ENCODE measurements at places on chromosomes 6 and 20.

- no peak for DNase-seq
These were observed 15.1 kb upstream of the HCK start for GRCh38 chr20:32036716-32037485.

DNA sequence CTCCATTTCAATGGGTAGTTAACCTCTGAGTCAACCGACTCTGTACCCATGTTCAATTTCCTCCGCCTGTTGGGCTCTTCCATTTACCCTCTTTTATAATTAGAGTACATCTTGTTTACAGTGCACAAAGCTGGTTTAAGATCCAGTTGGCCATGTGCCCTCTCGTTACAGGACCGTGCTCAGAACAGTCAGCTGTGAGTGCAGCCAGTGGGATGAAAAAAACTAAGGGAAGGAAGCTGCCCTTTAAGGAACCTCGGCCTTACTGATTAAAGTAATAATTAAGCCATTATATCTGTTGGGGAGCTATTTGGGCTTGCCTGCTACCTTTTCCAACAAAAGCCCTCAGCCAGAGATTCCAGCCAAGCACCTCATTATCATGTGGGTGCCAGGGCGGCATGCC is 68.8 kb downstream of the TMEM170B start:
- no peak for DNase-seq

DNA sequence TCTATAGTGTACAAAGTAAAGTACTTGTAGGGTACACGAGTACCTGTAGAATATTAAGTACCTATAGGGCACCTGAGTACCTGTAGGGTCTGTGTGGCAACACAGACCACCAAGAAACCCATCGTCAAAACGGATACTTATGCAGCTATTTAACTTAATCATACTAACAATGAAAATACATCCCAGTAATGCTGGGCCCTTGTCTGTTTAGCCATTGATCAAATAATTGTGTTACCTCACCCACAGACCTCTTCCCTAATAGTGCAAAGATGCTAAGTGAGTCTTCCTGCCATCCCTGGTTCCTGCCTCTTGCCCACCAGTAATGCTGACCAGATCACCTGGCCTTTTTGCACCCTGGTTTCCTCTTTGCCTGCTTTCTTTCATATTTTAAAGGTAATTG is 7.5 kb upstream of the COL10A1 start:
- DNase-seq: no peak

GRCh38 chr6:52566201-52566600 is 10.7 kb downstream of the TRAM2 start:
- DNase-seq: no peak

DNA sequence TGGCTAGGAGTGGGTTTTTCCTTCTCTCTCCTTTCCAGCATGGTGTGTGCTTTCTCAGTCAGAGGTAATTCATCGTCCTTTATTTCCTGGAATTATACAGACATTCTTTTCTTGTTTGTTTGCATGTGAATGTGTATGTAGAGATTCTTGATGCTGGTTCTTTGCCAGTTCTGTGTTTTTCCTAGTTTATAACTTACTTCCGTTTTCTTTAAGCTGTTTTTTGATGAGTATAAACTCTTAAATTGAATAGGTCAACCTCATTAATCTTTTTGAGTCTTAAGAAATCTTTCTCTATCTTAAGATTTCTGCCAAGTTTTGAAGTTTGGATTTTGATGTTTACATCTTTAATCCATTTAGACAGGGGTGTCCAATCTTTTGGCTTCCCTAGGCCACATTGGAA is 38.7 kb downstream of the IGF2R start:
- no peak for DNase-seq

DNA sequence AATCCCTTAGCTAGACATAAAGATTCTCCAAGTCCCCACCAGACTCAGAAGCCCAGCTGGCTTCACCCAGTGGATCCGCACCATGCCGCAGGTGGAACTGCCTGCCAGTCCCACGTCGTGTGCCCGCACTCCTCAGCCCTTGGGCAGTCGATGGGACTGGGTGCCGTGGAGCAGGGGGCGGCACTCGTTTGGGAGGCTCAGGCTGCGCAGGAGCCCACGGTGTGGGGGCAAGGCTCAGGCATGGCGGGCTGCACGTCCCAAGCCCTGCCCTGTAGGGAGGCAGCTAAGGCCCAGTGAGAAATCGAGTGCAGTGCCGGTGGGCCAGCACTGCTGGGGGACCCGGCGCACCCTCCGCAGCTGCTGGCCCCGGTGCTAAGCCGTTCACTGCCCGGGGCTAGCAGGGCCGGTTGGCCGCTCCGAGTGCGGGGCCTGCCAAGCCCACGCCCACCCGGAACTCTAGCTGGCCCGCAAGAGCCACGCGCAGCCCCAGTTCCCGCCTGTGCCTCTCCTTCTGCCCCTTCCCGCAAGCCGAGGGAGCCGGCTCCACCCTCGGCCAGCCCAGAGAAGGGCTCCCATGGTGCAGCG is 95.9 kb upstream of the DTNBP1 start:
- DNase-seq: no peak

- DNase-seq: no peak
These were observed 37.6 kb downstream of the LAMP5 start for GRCh38 chr20:9551808-9552550.

DNA sequence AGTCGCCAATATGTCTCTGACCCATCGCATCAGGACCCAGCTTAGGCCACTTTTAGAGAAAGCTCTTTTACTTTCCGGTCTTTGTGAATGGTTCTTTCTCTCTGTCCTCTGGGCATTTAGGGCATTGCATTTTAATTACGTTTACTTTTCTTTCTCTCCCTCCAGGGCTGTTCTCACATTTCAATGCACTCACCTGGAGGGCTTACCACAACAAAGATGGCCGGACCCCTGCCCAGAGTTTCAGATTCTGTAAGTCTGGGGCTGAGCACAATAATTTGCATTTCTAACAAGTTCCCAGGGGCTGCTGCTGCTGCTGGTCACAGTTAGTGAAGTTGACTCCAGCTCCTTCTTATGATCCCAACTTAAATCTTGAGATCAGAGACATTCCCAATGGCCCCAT is 3.0 kb downstream of the ANKRD66 start:
- no peak for DNase-seq

GRCh38 chr6:146027586-146028251 is 1.1 kb upstream of the GRM1 start:
- DNase-seq: no peak

GRCh38 chr20:62401331-62401779 is 5.7 kb downstream of the CABLES2 start:
- DNase-seq: no peak

DNA sequence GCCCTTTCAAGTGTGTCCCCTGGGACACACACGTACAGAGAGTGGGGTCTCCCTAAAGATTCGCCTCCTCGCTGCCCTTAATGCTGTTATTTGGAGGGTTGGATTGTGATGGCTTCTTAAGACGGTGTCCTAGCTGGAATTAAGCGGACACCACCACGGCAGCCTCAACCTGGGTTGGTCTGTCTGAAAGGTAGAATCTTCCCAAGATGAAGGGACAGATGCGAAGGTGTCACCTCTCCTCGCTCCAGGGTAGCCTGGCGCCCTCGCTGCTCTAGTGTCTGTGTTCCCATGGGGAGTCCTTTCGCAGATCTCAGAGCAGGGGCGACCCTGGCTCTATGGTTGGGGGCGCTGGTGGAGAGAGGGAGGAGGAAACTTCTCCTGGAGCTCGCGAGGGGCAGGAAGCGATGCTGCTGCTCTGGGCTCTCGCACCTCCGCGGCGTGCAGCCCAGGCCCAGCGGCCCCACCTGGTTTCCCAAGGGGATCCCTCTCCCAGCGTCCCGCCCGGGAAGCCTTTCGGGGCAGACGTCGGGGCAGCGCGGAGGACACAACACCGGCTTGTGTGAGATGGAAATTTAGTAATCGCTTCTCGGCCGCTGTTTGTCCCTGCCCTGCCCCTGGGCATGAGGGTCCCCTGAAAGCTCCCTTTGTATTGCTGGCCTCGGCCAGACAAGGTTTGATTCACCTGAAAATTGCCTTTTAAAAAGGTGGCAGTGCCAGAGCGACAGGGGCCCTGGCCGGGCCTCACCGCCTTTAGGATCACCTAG is 1.7 kb downstream of the RSPO3 start:
- peak; percentile 37 for DNase-seq

- DNase-seq: no peak
These were observed 43.4 kb downstream of the OGFRL1 start for GRCh38 chr6:71332012-71332411.

DNA sequence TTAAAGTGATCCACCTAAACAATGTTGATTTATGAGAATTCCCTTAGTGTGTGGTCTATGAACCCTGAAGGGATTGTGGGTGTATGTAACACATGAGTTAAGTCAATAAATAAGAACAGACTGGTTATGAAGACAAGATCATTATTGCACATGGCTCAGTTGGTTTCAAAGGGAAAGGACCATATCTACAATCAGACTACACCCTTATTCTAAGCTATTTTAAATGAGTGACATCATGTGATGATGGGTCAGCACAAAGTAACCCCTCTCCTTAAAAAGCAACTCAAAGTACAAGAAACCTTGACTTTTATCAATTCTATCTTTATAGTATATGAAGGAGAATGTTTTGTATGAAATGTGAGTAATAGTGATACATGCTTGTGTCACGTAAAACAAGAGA is 15.3 kb upstream of the ZSCAN23 start:
- DNase-seq: no peak

GRCh38 chr20:24949756-24950127 is 673 bp downstream of the CST7 start:
- DNase-seq: no peak

- no peak for DNase-seq
These were observed 11.5 kb downstream of the GNL1 start for GRCh38 chr6:30544666-30545272.

- no peak for DNase-seq
These were observed 80.3 kb downstream of the ZDHHC14 start for GRCh38 chr6:157461000-157461915.

DNA sequence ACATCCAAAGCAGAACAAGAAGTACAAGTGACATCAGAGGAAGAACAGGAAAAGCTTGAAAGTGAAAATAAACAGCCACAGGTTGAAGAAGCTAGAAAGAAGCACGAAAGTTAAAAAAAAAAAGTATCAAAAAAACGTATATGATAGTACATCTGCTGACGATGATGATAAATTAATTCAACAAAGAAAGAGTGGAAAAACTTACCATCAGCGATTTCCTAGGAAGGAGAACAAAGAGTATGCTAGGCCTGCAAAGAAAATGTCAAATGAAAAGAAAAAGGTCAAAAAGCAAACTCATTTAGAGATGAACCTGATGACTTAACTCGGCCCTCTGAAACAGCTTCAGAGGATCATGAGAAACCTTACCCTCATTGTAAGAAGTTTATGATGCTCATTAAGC is 3.7 kb downstream of the SAYSD1 start:
- DNase-seq: no peak

GRCh38 chr6:33481192-33481591 is 26.8 kb downstream of the ZBTB9 start:
- DNase-seq: no peak

GRCh38 chr20:55586610-55587009 is 418.7 kb downstream of the CBLN4 start:
- DNase-seq: no peak

DNA sequence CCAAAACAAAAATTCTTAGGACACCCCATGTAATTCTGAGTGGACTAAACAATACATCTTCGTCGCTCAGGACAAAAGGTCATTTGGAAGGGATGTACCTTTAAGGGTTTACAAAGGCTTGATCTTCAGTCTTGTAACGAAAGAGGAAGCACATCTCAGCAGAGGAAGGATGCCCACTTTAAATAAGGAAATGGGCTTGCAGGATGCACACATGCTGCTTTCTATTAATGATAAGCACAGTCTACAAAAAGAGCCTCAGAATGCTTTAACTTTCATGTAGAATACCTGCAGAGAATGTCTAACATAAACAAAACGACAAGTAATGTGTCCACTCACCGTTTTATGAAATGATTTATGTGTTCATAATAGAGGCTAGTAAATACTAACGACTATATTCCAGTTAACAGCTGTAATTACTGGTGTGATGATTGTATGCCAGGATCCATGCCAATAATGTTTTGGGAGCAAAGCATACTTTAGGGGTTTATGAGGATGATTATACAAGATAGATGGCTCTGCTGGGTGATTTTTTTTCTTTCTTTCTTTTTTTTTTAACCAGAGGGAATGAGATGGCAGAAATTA is 216.9 kb downstream of the GMDS start:
- DNase-seq: no peak

All from left hindlimb (tissue), 1 donor.